ENCODE measurements at places on chromosomes 6 and 20. TPM values are rescaled to one million over a fixed set of nuclear protein-coding genes. Genes with fewer than 3 reads are reported as not detected.

The TRIM39 gene
- total RNA-seq = 2.8 TPM

- no peak overlapping the region for H3K4me3 ChIP-seq
- no peaks in the 10 kb centered on the region for H3K27me3 ChIP-seq
- DNase-seq = no peak
- no peak overlapping the region for H3K27ac ChIP-seq
- peaks cover 3% of the 10 kb centered on the region for H3K4me1 ChIP-seq
- no peaks in the 10 kb centered on the region for H3K36me3 ChIP-seq
Measured at GRCh38 chr6:155177363-155177961, 86.4 kb upstream of the CLDN20 start.

- no peaks in the 10 kb centered on the region for H3K27me3 ChIP-seq
- H3K27ac ChIP-seq = peak overlapping the region; percentile 73
- DNase-seq = no peak
- H3K4me3 ChIP-seq = peak overlapping the region; percentile 76
- H3K4me1 ChIP-seq = peaks cover 3% of the 10 kb centered on the region
- H3K36me3 ChIP-seq = no peaks in the 10 kb centered on the region
Measured at GRCh38 chr6:28865401-28866204, 58.2 kb downstream of the TRIM27 start.

DNA sequence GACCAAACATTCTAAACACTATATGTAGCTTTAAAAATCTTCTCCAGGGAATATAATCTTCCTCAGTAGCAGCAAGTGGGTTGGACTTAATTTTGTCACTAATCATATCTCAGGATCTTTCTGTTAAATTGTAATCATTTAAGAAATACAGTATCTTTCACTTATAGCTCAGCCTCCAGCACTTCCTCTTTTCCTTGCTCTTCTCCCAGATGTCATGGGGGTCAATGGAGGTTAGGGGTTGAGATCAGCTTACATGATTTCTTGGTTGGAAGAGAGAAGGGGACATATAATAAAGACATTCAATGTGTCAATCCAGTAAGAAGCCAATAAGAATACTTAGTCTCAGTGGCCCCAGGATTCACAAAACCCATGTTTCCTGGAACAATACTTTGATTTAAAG, 15.7 kb upstream of the REPS1 start:
- DNase-seq = no peak
- no peaks in the 10 kb centered on the region for H3K4me1 ChIP-seq
- H3K36me3 ChIP-seq = no peaks in the 10 kb centered on the region
- H3K4me3 ChIP-seq = no peak overlapping the region
- no peak overlapping the region for H3K27ac ChIP-seq
- no peaks in the 10 kb centered on the region for H3K27me3 ChIP-seq

DNA sequence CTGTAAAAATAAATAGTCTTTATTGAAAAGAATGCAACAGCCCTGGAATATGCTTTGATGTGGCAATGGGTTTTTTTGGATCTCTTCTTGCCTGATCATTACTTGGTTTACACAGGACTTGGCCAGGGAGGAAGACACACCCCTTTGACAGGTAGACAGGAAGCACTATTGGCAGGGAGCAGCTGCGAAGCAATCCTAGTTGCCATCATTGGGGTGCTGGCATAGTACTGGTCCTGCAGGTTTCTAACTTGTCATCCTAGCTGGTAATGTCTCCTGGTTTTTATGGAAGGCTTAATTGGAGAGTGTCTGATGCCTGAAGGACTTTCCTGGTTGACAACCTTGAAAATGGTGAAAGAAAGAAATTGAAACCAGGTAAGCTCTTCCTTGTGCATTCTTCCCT, 71.2 kb upstream of the CCN6 start:
- H3K36me3 ChIP-seq = no peaks in the 10 kb centered on the region
- H3K4me3 ChIP-seq = no peak overlapping the region
- no peak for DNase-seq
- no peaks in the 10 kb centered on the region for H3K27me3 ChIP-seq
